ENCODE measurements at places on chromosomes 2 and 18.

DNA sequence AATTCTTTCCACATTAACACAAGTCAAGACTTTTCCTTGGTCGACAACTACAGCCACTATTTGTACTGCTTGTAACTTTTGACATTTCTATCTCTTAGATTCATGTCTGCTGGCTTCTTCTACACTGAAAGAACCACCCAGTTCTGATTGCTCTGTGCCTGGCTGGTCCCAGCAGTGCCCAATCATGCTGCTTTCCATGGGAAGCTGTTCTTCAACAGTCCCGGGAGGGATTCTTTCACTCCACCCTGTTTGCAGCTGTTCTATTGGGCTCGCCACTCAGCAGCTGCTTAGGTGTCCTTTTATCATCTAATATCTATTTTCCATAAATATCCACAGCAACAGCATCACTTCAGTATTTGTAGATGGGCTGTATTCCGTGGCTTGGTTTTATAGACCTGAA, 471.1 kb upstream of the SMIM21 start:
- no peak for DNase-seq

GRCh38 chr2:25453199-25453905, 111.6 kb upstream of the DNMT3A start:
- no peak for DNase-seq

GRCh38 chr2:181575650-181576025, 81.3 kb downstream of the CERKL start:
- DNase-seq, result no peak

DNA sequence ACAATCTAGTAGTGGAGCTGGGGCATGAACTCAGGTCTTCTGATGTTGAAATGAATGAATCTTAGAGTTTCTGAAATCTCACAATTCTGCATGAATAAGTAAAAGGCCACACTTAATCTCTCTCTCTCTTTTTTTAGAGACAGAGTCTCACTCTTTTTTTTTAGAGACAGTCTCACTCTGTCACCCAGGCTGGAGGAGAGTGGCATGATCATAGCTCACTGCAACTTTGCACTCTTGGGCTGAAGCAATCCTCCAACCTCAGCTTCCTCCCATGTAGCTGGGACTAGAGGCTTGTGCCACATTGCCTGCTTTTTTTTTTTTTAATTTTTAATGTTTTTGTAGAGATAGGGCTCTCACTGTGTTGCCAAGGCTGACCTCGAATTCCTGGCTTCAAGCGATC, 68.9 kb upstream of the THOC1 start:
- DNase-seq, result no peak

DNA sequence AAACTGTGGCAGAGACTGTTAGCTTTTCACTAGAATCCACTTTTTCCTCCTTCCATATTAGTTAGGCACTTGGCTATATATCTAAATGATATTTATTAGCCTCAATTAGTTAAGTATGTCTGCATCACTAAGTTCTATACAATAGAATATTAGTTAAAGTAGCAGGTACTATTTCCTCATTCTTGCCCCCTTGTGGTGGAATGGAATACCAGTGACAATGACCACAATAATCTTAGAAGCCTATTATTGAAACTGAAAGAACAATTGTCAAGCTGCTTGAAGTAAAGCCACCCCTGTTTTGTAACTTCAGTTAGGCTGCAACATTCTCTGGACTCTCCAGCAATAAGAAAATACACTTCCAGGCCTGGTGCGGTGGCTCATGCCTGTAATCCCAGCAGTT, 476.3 kb upstream of the VWC2L start:
- no peak for DNase-seq

GRCh38 chr2:10369269-10370255, 66.9 kb downstream of the HPCAL1 start:
- no peak for DNase-seq

DNA sequence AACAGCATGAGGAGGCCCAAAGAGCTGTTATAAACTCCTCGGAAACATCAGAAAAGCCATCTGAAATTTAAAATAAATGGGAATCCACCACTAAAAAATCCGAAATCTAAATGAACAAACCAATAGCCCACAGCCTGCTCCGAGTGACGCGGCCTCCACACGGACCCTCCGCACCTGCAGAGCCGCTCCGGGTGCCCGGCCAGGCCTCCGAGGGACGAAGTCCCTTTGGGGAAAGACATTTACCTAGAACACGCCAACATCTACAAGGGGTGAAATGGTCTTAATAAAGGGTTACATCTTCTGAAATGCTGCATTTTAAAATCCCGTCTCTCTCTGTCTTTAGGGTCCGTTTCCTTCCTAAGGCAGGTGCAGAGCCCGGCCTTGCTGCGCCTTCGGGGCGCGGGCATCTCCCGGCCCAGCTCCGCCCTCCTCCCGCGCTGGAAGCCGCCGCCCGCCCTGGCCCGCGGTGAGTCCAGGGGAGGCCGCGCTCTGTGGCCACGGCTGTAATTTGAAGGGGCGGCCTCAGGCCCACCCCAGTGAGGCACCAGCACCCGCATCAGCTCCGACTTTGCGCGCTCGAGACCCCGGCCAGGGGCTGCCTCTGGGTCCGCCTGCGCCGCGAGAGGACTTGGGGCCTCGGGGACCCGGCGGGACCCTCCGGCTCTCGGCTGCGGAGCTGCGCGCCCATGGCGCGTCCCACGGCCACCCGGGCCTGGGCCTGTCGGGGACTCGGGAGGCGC, 42.3 kb upstream of the CTDP1 start:
- DNase-seq, result no peak

DNA sequence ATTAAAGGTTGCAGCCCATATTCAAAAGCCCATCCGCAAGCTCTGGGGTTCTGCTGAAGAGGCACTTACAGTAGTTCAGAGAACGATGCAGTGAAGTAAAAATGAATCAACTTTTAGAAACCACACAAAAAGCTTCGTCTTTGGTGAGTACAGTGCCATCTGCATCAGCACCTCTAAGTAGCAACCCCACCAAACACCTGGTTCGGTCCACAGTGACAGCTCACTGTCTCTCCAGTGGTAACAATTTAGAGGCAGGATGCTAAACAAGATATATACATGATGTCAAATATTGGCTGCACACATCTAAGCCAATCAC, 275.4 kb upstream of the TCF4 start:
- DNase-seq, result no peak

GRCh38 chr2:17592731-17593409, 52.4 kb downstream of the VSNL1 start:
- DNase-seq, result no peak

DNA sequence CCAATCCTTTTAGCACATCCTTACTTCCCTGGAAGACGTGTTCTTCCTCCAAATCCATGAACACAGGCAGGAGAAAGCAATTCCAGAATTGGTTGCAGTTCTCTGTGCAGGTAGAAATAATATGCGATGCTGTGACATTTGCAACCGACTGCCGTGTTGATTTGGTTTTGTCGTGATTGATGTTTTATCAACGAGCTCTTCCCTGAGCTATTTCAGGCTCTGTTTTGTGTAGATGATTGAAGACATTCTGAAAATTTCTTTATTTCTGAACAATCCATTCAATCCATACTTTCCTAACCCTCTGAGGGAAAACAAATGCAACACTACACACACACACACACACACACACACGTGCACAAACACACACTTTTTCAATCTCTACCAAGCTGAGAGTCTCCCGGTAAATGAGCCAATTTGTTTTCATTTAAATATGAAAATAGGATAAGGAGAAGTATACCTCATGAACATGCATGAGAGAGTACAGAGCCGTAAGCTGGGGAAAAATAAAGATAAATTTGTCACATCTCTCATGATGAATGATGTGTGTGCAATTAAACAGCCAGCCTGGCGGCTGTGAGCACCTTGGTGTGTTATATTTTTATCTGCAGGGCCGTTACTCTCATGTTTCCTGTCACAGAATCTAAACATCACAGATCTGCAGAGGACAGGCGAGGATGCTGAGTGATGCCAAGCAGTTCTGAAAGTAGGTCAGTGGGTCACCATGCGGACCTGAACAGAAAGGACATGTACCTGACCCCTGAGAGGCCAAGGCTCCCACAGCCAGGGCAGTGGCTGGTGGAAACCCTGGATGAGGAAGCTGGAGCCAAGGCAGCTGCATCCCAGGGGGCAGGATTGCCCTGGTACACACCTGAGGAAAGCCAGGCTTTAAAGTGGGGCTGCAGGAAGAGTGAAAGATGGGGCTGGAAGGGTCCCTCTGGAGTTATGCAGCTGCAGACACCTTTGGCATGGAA, 64.8 kb downstream of the PDCL3 start:
- DNase-seq, result no peak

DNA sequence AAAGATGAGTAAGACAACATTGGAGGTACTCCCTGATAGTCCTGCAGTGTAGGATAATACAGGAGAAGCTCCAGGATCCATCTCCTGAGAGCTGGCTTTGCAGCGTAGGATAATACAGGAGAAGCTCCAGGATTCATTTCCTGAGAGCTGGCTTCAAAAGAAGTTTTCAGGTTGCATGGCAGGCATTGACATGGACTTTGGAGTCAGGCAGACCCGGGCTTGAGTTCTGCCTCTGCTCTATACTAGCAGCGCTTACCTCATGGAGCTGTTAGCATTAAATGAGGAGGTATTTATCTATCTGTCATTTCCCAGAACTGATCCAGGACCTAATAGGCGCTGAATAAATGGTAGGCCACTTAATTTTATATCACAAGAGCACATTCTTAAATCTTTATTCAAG, 97.8 kb downstream of the FMNL2 start:
- DNase-seq, result no peak

- peak; percentile 53 for DNase-seq
Observed at GRCh38 chr2:62038975-62039771, 133.7 kb downstream of the COMMD1 start.

DNA sequence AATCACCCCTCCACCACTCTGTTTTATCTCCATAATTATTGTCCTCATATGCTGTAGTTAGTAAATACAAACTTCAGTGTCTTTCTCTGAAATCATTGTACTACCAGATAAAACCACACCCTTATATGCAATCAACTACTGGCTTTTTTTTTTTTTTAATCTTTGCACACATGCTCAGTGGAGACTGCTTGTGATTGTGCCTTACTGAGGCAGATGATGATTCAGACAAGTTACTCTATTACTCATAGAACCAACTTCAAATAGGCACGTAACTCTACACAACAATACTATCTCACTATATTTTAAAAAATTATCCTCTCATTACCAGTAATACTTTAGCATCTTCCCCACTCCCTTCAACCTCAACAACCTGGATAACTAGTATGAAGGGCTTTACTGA, 1278.4 kb upstream of the PIK3C3 start:
- no peak for DNase-seq

GRCh38 chr2:30958918-30959265, 151.6 kb upstream of the CAPN13 start:
- no peak for DNase-seq

GRCh38 chr2:231396058-231396821, 730 bp downstream of the B3GNT7 start:
- no peak for DNase-seq

DNA sequence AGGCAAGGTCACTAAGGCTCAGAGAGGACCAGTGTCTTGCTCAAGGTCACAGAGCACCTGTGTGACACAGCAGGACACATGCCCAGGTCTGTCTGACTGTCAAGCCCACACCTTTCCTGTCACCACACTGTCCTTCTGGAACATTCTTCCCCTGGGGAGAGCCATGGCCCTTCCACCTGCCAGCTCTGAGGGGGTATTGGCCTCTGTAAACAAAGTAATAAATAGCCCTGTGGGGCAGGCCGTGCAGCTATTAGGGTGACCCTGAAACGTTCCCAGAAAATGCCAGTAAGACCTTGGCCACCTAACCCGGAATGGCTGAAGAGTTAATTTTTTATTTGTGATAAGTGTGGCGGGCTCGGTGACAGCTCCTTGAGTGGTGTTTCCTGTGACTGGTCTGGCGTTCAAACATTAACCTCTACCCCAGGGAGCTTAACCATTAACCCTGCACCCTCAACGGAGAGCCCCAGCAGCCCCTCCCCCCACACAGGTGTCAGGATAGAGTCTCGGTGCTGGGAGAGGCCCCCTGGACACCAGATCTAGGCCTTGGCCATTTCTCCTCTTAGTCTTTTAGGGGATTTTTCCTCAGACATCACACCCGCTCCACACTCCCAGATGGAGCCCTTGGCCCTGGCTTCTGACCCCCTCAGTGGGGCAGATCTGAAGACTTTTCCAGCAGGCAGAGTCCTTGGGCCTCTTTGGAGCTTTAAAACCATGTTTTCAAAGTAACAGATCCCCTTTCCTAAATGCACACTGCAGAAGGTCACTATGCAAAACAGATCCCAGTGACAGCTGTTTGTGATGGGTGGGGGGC, 36.6 kb downstream of the SCTR start:
- DNase-seq, result no peak

DNA sequence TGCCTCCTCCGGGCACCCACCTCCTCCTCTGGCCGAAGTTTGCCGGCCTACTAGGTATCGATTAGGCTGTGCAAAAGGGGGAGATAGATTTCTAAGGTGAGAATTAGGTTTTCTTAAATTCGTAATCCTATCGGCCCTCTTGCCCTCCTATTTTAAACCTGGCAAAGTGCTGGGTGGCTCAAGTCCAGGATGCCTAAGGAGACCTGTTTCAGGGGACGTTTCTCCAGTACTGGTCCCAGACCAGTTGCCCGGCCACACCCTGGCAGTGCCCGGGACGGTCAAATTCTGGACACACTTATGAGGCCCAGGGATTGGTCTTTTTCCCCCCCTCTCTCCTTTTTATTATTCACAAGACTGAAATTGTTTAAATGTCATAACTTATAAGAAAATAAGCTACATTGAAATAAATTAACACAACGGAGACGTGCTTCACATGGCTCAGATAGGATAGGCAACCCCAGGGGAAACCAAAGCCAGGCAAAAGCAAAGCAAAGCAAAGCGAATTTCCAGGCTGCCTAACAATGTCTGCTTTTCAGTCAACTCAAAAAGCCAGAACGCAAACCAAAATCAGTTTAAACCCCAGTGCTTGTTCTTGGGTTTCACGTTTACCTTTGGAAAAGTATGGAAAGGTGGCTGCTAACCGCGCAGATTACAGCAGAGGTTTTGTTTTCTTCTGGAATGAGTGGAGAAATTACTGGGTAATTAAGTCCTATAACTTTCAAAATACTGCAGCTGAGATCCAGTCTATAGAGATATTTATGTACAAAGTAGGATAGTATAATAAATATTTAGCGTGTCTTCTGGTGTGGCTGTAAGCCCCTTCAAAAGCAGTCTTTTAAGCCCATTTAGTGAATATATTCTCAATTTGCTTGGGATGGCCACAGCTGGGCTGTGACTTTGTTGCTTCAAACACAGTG, 3.0 kb downstream of the GBX2 start:
- DNase-seq, result no peak

DNA sequence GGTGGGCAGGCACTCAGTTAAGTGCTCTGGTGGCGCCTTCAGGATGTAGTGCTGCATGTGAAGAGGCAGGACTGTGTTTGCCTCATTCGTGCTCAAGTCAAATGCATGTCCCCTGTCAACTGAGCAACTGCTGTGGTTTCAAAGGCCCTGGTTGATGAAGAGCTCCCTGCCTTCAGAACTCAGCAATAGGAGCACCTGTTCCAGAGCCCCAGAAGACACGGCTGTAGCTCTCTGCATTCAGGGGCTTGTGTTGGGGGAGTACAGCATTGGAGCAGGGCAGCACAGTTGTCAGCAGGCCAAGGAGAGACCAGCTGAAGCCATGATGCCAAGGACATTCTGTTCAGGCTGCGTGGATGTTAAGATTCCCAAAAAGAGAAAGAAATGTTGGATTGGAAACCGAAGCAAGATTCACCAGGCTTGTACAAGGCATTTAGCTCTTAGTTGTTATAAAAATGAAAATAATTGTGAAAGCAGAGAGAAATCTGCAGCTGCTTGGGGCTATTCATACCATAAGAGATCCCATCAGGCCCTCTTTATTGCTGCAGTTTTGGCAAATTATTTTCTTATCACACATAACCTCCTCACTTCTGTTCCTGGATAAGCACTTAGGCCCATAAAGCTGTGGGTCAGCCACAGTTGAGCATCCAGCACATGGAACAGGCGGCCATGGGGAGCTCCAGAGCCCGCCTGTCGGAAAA, 252.4 kb upstream of the ZNF521 start:
- no peak for DNase-seq
